ENCODE measurements at places on chromosomes 6 and 20.
A peak's percentile ranks its signal among the peaks of the same experiment; 100 is the strongest.

- DNase-seq, result no peak
These were observed 12.9 kb upstream of the GCM1 start for GRCh38 chr6:53161481-53162009.

- DNase-seq, result no peak
These were observed 56.0 kb downstream of the RAMACL start for GRCh38 chr6:166530211-166531095.

DNA sequence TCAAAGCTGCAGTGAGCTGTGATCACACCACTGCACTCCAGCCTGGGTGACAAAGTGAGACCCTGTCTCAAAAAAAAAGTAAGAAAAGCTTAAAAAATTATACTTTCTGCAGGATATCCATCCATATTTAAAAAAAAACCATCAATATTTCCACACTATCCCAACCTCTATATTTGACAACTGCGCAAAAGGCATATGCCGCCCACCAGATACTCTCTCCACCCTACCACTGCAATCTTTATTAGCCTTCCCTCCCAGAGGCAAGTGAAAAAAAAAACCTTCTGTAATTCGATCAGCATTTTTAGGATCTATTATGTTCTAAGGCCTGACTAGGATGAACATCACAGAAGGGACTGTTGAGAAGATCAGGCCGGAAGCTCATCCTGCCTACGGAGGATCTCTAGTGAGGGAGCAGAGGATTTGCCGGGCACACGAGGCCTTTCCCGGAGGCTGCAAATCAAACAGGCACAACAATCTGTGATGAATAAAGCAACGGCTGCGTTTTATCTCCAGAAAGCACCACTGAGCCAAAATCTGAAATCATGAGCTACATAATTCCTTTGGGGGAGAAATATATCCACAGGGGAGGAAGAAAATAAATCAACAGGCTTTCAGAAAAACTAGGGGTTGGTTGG is 65.9 kb downstream of the GFOD1 start:
- no peak for DNase-seq

DNA sequence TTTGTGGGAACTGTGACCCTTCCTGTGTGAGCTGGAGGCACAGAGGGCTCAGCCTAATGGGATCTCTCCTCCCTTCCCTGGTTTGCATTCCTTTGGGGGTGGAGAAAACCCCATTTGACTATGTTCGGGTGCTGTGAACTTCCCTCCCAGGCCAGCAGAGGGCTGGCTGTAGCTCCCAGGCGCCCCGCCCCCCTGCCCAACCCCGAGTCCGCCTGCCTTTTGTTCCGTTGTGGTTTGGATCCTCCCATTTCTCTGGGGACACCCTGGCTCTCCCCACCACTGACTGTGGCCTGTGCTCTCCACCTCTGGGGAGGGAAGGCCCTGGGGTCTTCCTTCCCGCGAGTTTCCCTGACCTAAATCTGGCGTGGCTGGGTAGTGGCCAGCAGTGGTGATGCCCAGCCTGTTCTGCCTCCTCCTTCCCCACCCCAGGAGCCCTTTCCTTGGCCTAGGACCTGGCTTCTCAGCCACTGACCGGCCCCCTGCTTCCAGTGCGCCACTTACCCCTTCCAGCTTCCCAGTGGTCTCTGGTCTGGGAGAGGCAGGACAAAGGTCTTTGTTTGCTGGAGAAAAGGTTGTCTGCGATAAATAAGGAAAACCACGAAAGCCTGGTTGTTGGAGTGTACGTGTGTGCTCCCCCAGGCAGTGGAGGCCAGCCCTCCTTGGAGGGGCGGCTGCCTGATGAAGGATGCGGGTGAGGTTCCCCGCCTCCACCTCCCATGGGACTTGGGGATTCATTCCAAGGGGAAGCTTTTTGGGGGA is 4.9 kb downstream of the VEGFA start:
- DNase-seq, result peak; percentile 84

GRCh38 chr20:36925234-36925633 is 26.3 kb downstream of the SAMHD1 start:
- DNase-seq, result no peak

GRCh38 chr20:1085492-1086276 is 32.7 kb upstream of the PSMF1 start:
- DNase-seq, result no peak

DNA sequence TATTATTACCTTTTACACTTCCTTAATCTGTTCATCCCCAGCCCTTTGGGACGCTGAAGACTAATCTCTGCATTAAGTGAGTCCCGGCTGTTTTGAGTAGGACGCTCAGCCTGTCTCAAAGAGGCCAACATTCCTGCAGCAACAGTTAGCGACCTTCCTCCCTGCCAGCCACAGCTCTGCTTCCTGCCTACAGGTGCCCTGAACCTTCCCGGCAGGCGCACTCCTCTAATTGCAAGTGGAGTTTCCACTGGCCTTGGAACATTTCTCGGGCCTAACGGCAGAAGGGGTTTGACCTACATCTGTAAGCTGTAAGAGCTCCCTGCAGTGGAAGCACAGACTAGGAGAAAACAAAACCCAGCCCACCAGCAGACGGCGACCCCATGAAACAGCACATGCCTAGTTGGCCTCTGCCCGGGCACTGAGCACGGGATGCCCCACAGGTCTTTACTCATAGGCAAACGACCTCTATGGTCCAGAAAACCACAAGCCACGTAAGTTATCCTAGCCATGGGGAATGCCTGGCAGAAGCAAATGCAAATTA is 137.9 kb downstream of the DTNBP1 start:
- peak; percentile 46 for DNase-seq

DNA sequence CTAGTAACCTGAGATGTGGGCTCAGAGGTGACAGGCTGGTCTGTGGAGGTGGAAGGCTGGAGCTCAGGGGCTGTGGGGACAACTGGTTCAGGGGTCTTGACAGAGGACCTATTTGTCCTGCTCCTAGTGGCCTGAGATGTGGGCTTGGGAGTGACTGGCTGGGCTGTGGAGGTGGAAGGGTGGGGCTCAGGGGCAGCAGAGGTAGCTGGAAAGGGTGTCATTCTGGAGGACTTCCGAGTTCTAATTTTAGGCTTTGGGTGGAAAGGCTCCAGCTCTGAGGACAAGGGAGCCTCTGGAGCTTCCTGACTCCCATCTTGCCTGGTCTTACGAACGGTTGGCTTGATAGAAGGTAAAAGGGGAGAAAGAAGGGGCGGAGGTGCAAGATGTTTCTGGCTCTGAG is 11.5 kb downstream of the MDC1 start:
- DNase-seq, result no peak

DNA sequence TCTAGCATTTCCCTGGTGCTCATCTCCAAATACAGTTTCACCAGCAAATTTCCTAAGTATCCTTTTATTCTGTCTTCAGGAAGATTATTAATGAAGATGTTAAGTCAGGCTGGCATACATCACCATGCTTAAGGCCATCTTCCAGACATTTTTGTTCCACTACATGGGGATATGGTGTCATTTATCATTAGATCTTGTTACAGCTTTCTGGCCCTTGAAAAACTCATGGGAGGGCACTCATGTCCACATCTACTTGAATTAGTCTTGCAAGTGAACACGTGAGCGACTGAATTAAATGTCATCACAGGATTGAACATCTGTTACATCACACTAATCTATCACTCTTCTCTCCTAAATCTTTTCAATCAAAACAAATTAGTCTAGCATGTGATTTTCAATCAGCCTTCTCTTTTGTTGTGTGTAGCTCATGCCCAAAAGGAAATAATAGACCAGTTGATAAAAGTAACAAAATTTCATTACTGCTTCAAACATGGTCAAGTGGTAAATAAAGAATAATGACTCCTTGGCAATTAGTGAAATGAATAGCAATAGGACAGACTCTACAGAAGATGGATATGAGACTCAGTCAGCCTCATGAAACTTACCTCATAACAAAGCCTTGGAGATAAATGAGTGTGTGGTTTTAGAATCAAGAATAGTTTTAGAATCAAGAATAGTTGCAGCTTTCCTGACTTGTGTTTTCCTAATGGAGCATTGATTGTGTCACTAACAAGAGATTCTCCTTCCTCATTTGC is 80.5 kb downstream of the MTFR2 start:
- DNase-seq, result no peak

GRCh38 chr6:110784610-110784979 is 30.7 kb downstream of the CDK19 start:
- no peak for DNase-seq

DNA sequence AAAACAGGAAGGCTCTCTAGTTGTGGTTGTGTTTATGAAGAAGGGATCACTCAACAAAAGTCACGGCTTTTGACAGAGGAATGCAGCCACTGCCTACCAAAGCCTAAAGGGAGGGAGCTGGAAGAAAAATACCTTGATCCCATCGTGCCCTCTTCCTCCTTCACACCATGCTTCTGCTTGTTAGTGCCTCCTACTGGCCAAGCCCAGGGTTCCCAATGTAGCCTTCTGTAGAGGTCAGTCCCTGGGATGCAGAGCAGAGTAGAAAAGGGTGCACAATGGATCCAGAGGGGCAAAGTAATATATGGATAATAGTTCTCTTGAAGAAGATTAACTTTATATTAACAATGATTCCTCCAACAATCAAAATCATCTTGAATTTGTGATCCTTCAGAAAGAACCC is 293.5 kb upstream of the FERMT1 start:
- DNase-seq, result no peak

DNA sequence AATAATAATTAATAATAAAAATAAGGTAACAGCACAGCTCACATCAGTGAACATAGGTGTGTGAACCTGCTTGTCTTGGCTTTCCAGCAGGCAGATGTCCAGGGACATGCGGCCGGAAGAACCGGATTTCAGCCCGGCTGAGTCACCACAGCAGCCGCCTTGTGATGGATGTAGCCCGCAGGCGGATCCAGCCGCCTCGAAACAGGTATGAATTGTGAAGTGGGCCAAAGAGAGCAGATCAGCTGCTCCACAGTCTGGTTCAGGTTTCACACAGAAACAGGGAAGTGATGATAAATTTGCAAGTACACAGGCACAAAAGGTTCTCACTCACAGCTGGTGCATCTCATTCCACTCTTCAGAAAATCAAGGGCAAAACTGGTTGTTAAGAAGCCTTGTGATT is 55.1 kb downstream of the ID4 start:
- DNase-seq, result no peak

GRCh38 chr6:43723737-43724295 is 36.2 kb upstream of the MRPS18A start:
- peak; percentile 75 for DNase-seq

GRCh38 chr6:35267446-35267845 is 7.9 kb downstream of the ZNF76 start:
- DNase-seq, result no peak

- DNase-seq, result no peak
These were observed 36.0 kb upstream of the AKIRIN2 start for GRCh38 chr6:87738000-87738399.

DNA sequence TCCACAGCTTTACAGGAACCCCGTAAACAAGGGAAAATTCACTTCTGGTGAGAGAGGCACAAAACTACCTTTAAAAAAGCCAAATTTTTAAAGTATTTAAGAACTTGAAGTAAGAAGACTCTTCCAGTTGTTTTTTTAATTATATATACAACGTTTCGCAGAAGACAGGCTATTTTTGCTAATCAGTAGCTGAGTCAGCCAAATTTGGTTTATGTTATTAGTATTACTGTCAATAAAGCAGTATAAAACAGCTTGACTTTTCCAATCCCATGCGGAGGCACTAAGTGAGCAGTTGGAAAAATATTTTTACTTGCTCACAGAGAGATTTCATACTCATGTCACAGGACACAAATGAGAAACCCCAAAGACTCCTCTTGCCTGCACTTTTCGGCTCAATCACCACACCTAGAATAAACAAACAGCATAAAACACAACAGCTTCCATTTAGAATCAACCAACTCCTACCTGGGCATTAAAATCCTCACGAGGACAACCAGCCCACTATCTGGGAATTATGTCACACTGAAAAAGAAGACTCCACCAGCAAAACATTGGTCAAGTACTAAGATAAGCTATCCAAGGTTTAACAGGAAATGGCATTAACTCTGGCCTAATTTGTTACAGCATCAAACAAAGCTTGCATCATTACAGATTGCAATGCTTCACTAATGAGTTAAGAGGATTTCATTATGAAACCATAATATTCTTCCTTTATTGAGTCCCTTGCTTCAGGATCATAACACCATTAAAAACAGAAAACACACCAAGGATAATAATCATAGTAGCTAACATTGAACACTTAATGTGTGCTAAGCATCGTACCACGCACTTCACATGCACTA is 26.3 kb downstream of the ELOVL5 start:
- DNase-seq, result no peak

- DNase-seq, result no peak
These were observed 15.0 kb upstream of the PKHD1 start for GRCh38 chr6:52102405-52102804.

Data from right atrium auricular region (tissue), 2 donors.